ENCODE measurements at places on chromosomes 16 and 17.

DNA sequence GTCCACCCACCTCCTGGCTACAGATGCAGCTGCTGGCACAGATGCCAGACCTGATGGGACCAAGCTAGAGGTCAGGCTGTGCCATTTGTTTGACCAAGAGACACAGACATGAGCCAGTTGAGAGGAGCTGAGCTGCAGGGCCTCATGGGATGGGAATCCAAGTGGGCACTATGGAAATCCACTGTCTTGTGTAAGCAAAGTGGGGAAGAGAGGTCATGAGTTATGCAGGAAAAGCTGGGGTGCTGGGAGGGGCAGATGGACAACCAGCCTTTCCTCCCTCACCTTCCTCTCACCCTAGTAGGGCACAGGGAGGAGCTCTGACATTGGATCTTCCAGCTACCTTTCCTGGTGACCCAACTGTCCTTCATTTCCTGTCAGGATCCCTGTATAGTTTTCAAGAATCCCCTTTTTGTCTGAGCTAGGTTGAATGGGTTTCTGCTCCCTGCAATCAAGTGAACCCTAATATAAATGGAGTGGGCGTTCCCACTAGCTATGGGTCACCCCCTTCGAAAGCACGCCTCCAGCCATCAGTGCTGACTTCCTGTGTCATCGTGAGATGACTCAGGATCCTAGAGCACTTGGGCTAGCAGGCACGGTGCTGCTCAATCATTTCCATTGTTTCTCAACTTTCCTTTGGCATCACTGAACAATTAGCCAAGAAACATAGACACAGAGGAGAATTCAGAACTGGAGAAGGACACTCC lies 13.6 kb downstream of the ATPAF2 start:
- DNase-seq = no peak

DNA sequence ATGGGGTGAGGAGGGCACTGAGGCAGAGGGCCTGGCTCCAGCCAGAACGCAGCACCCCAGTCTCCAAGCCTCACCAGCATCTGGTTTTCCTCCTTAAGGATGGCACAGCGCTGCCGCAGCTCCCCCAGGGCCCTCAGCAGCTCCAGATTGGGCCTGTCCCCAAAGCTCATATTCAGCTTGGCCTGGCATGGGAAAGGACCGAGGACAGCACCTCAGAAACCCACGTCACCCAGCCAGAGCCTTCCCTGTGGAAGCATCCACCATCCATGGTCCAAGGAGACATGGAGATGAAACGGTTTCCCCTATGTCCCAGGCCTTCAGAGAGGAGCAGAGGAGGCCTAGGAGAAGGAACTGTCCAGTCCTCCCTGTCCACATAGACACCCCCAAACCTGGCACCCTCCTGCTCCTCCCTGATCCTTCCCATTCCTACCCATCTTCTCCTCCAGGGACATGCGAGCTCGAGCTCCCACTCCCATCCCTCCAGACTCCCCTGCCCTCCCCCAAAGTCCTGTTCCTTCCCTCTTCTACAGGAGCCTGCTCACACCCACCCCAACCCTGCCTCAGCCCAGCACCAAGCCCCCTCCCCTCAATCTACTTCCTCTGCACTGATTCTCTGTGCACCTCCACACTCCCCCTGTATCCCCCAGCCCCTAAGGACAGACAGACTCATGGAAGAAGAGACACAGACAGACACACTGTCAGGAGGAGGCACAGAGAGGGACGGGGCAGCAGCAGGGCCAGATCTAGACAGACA lies 1.8 kb downstream of the TSPOAP1 start:
- no peak for DNase-seq

DNA sequence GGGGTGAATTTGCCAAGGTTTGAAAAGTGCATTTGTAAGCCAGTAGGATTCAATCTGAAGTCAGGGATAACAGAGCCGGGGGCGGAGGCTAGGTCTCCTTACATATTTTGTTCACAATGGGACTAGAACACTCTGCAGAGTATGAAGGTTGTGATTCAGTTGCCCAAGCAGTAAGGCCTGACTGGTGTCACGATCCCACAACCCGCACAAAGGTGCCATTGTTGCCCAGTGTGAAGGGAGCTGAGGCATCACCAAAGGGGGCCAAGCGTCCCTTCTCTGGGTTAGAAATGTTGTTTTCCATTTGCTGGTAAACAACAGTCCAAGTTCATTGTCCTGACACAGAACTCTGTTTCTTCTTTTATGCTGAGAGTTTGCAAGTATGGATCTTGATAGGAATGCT lies 471.8 kb downstream of the MAF start:
- DNase-seq = no peak

- DNase-seq = no peak
Measured at GRCh38 chr16:30889721-30890120, 4.2 kb downstream of the BCL7C start.

DNA sequence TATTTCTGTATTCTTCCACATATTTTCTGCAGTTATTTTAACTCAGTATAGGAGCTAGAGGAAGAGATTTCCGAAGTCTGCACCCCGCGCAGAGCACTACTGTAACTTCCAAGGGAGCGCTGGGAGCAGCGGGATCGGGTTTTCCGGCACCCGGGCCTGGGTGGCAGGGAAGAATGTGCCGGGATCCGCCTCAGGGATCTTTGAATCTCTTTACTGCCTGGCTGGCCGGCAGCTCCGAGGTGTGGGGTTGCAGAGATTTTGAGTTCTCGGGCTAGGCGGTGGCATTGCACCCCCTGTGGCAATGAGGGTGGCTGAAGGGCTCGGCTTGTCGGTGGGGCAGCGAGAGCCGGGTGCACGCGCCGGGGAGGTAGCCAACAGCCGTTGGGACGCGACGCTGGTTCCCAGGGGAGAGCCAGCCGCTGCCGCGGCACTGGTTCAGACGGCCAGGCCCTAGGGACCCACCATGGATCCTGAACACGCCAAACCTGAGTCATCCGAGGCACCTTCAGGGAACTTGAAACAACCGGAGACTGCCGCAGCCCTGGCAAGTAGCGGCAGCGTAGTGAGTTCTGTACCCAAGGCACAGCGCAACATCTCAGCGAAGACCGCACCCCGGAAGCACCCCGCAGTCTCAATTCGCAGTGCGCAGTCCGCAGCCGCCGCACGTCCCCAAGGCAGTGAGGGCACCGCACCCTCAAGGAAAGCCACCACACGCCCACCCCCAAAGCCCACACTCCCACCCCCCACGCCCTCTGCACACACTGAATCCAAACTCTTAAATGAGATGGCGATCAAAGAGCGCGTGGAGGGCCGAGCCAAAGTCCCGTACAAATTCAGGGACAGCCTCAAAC lies at the start of gene CMTM1:
Gene CMTM1, plus strand, starts transcription at position 389 of the 851 bp plus-strand sequence. Its CDS starts 75 bp downstream, at position 464.
- no peak for DNase-seq

GRCh38 chr16:31664683-31665482 lies 137.2 kb downstream of the AHSP start:
- no peak for DNase-seq

DNA sequence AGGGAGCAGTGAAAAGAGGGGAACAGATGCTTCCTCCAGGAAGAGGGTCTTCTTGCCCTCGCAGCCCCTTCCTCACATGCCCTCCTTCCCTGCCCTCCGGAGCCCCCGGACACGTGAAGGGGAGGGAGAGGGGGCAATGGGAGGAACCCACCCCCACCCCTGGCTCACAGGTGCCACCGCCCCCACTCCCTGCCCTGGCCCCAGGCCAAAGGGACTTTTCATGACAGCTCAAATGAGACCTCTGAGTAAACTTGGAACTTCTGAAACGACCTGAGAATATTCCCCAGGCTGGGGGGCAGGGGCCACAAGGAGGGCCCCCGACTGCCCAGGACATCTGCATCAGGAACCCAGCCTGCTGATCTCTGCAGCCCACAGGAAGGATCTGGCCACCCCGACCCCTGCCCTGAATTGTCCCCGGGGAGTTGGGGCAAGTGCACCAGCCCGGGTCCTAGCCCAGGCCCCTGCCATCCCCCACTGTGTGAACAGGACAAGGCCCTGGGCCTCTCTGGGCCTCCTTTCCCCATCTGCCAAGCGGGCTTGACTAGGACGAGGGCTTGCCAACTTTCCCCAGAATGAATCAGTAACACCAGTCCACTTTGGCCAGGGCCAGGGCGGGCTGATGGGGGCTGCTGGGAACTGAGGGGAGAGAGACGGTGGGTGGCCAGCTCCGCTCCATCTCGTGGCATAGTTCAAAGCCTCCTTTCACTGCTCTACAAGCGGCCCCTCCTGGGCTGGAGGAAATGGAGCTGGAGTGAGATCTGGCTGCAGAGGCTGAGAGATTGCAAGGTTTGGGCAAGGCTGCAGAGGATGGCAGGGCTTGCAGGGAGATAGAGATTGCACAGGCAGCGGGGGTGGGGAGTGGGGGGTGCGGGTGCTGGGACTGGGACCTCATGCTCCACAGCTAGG lies 3.8 kb downstream of the IL21R start:
- no peak for DNase-seq

DNA sequence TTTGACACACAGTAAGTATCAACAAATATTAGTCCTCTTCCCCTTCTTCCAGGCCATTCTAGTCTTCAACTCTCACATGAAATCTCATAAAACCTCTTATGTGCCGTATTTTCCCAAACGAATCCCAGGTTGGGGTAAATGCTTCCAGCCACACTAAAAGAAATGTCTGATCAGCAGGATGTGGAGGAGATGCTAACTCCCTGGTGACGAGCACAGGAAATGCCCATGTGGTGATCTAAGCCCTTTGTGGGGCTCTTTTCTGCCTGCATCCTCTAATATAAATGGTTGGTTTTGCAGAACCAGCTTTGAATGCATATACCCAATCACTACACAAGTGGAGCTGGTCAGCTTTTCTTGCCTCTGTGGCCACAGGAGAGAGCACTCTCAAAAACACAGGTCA lies 498.2 kb upstream of the ERCC4 start:
- DNase-seq = no peak

- no peak for DNase-seq
Measured at GRCh38 chr16:23927796-23928195, 92.0 kb downstream of the PRKCB start.

DNA sequence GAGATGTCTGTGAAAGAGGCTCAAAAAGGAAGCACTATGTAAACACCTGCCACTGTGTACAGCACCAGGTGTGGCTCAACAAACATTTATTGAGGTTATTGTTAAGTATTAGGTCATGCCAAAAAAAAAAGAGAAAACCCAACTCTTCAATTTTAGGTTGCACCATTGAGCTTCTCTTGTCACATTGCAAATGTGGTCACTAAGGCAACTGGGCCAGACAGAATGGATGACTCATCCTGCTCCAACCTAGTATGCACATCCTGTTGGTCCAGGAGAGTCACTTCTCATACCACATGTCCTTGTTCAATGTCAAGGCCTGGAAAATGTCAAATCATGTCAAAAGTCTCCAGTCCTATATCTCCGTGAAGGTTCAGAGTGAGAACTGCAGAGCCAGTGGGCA lies 25.0 kb downstream of the HOXB1 start:
- DNase-seq = no peak

GRCh38 chr16:64184156-64184555 lies 937.7 kb downstream of the CDH11 start:
- DNase-seq = no peak

DNA sequence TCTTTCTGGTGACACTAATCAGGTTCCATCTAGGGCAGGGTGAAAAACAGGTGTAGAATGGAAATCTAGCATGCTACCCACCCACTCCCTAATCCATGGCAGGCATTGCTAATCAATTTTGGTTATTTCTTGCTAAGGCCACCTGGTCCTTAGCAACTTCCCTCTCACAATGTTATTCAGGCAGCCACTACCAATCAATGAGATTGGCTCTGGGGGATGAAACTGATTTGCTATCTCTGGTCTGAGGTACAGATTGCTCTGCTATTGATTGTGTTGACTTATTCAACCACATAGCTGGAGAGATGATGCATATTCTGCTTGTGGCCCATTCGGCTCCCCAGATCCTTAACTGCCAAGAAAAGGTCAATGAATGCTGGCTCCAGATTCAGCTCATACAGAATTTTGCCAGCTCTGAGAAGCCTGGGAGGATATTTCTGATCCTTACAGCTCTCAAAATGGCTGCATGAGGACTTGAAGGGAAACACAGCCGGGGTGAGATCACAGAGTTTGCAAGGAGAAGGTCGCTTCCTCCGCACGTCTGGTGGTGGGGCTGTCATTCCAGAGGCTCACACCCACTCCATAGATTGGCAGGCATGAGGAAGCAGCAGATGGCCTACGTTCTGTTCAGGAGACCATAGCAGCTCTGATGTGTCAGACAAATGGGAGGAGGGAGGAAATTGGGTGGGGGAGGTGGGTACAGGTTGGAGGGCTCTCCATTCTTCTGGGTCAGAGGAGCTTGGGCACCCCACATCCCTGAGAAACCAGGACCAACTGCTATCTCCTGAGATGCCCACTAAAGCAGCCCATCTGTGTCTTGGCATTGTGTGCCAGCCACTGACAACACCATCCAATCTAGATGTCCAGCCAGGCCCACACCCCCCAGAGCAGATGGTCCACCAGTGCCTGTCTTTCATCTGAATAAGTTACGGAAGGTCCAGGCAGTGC lies 22.3 kb downstream of the SEZ6 start:
- no peak for DNase-seq

DNA sequence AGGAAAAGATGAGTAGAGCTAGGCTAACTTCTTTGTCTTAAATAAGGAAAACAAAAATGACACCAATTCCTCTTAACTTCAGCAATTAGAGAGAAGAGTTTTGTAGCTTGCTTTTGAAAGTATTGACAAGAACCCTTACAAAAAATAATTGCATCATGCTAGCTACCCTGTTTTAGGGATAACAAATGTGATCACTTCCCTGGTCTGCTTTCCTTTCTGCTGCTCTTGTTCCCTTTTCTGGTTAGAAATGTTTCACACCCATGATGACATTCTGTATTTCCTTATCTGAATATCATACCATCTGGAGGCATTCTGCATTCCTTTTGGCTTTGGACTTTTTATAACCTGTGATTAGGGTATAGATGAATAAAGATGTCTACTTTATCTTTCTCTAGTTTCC lies 9.9 kb upstream of the SMIM36 start:
- DNase-seq = no peak

DNA sequence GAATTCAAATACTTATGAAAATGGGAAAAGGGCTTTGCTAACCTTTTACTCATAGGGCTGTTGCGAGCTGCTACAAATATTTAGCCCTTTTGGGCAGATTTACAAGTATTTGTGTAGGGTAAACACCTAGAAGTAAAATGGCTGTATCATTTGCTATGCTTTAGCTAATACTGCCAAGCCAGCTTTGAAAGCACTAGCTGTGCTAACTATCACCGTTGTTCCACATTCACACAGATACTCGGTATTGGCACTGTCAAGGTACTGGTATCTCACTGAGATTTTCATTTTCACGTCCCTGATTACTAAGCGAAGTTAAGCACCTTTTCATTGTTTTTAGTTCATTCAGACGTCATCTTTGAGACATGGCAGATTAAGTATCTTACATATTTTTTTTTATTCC lies 84.8 kb downstream of the GLG1 start:
- DNase-seq = no peak
